Activated T-helper 17 cell treated with anti-CD3 and anti-CD28 coated beads, Interleukin-2, amount 50 U/mL, for 72 hours (primary cell): ENCODE measurements at places on chromosomes 16 and 17. TPM values are rescaled to one million over a fixed set of nuclear protein-coding genes. Genes with fewer than 3 reads are reported as not detected.

The CES3 gene
- total RNA-seq = 4.2 TPM

The CD300LF gene
- total RNA-seq = not detected

The NPIPA7 gene
- 5.3 TPM for total RNA-seq

The GDPD1 gene
- 2.6 TPM for total RNA-seq

The KRT32 gene
- total RNA-seq = not detected

The PPY gene
- 0.90 TPM for total RNA-seq

DNA sequence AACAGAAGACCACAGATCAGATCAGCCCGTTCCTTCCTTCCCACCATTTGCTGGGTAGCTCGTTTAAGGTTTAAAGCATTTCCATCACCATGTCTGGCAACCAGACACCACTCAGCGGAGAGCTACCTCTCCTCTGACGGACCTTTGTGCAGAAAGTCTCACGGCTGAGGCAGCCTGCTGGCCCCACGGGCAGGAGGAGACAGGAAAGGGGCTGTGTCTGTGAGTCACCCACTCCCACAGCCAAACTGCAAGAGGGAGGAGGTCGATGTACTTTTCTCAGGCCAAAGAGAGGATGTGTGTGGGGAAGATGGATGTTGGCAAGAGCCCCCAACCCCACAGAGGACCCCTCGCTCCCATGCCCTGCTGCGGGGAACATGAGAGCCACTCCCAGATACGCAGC lies 92.1 kb downstream of the ZNF423 start:
- no peak for ATAC-seq

- ATAC-seq = no peak
Measured at GRCh38 chr17:17518014-17518413, 21.8 kb upstream of the RASD1 start.

GRCh38 chr17:54028986-54029580 lies 206.4 kb downstream of the KIF2B start:
- no peak for ATAC-seq

DNA sequence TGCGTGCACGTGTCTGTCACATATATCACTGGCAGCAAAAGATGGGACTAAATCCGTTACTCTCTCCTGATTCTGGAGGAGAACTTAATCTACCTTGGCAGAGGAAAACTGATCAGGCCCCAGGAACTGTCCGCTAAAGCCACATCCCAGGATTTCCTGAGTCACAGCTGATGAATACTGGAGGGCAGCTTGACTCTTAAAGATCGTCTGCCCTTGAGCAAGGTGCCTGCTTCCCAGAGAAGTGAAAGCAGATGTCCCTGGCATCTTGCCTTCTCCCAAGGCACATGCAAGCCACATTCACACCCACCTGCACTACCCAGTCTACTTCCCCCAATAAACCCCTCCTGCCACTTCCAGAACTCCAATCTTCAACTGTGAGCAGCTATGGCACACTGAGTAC lies 99.8 kb downstream of the CPPED1 start:
- no peak for ATAC-seq

DNA sequence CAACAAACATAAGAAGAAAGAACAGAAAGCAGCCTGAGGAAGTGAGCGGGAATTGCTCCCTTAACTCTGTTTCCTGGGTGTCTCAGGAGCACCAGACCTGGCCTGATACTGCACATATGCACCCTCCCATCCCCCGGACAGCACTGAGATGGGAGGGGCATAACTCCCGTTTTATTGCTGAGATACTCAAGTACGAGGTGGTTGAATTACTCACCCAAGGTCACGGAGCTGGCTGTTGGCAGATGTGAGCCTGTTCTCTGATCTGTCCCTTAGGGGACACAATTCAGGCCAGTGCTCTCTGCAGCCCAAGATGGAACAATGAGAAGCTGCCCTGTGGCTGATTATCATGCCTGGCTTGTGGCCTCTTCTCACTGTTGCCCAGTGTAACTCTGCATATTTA lies 9.1 kb upstream of the MED9 start:
- ATAC-seq = no peak

DNA sequence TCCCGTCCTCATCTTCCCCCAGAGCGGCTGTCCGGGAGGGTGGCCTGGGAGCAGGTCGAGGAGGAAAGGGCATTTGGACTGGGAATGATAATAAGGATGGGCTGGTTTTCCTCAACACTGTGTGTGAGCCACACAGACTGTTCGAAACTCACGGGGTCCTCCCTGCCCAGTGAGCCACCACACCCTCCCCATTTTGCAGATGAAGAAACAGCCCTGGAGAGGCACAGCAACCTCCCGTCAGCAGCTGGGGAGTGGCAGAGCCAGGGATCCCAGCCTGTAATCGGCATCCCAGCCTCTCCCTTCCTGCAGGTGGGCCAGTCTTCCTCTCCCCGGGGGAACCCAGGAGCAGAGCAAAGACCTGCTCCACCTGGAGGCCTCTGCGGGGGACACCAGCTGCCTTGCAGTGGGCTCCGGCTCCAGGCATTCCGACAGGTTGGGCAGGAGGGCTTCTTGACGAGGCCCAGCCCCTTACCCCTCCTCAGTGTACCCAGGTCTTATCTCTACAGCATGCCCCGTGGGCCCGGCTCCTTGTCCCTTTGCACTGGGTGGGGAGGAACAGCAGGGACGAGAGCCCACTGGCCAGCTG lies 23.8 kb downstream of the ENGASE start:
- ATAC-seq = no peak

DNA sequence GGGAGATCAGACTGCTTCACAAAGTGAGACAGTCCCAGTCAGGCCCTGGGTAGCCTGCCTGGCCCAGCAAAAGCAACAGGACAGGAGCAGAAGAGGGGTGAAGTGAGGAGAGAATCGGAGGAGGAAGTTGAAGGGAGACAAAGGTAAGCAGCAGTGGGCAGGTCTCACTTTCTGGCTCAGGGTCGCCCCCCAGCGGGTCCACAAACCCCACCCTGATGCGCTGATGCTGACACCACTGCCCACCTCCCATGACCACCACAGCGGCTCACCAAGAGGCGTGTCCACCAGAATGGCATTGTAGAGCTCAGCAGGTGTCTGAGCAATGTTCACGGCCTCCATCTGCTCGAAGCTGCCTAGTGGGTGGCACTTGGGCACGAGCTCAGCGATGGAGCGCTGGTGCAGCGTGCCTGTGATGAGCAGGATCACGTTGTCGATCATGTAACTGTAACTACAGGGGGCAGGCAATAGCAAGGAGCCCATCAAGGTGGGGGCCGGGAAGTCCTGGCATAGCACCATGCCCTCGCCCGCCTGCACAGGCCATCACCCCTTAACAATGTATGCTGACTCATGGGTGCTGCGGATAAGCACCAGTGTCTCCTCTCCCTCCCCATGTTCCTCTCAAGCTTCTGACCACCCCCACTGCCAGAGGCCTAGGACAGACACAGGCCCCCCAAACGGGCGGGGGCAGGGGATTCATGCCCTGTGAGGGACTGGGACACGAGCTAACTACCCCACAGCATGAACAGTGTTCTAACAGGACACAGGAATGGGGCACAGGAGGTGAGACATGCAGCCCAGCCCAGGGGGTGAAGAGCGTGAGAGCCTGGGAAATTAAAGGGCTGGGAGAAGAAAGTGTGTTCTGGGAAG lies 13.6 kb downstream of the HSD11B2 start:
- ATAC-seq = no peak

- no peak for ATAC-seq
Measured at GRCh38 chr17:10812674-10813073, 8.8 kb upstream of the TMEM238L start.

- no peak for ATAC-seq
Measured at GRCh38 chr17:27960183-27960849, 67.2 kb upstream of the LYRM9 start.

DNA sequence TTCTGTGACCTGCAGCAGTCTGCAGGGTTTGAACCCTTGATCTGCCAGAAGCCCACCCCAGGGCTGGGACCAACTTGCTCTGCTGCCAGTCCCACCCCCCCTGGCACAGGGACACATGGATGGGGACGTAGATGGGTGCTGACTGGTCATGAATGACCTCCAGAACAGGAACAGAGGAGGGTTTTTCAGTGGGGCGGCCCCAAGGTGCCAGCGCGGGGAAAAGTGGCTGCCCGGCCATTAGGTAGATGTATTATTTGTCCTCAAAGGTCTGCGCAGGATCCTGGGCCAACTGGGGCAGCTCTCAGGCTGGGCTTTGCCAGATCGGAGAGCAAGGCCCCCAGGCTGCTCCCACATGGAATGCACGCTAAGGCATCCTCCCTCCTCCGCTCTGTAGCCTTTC lies 265.2 kb upstream of the TNRC6C start:
- no peak for ATAC-seq

- no peak for ATAC-seq
Measured at GRCh38 chr17:2023692-2024571, 1.2 kb downstream of the RTN4RL1 start.

DNA sequence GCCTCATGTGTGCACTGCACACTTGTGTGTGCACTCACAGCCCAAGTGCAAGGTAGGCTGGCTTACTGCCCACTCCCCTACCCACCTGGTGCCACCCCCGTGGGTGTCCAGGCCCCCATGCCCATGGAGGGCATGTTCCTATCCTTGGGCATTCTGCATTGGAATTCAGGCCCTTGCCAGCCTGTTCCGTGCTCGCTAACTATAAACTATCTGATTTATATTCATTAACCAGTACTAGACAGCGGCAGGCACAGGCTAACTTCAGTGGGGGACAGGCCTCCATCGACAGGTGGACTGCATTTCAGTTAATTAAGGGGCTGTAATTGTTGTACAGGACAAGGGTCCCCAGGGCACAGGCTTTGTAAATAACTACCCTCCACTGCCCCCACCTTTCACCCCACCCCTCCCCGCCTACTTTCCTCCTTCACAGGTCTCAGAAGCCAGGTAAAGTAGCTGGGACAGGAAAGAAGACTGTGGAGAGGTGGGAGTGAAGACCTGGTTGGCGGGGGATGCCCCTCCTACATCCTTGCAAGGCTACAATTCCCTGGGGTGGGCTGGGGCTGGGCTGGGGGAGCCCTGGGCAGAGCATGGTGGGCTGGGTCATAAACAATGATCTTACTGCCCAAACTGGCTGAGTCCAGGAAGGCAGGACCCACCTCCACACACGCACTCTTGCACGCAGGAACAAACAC lies 119.0 kb upstream of the LHX1 start:
- ATAC-seq = no peak

- ATAC-seq = no peak
Measured at GRCh38 chr16:85983606-85984230, 84.8 kb downstream of the IRF8 start.

- no peak for ATAC-seq
Measured at GRCh38 chr17:2396192-2396567, 4.7 kb downstream of the MNT start.

DNA sequence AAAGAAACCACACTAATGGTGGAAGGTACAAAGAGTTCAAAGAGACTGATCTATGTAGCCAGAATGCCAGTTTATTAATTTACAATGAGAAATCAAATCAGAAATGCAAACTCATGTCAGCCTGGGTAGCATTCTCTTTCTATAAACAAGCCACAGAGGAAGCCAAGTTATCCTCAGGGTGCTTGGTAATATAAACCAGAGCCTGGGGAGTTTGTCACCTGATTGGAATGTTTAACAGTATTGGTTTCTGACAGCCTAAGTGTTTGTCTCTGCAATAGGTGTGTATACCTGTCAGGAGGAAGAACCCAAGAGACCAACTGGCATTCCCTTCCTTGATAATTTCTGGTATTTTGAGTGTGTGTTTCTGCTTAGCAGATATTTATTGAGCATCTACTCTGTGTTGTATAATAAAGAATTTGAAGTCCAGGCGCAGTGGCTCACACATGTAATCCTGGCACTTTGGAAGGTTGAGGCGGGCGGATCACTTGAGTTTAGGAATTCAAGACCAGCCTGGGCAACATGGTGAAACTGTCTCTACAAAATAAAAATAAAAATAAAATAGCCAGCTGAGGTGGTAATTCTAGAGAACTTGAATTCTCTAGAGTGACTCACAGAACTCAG lies 3.1 kb upstream of the C17orf58 start:
- no peak for ATAC-seq

GRCh38 chr17:33192951-33193911 lies 99.9 kb downstream of the ASIC2 start:
- no peak for ATAC-seq

DNA sequence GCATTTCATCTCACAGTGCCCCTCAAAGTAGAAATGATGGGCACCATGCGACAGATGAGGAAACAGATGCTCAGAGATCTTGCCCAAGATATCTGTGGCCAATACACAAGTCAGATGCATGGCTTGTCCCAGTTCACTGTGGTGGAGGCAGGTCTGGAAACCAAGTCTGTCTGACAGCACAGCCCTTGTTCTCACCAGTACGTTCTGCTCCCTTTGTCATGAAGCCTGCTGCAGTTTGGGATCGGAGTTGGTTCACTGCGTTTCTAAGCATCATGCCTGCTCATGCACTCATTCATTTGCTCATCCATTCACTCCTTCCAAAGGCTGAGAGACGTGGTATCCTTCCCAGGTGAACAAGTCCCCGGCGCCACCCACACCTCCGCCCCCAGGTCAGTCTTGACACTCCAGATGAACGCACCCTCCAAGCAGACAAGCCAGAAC lies 27.2 kb upstream of the MEAK7 start:
- ATAC-seq = no peak

GRCh38 chr17:31130286-31131224 lies 35.8 kb downstream of the NF1 start:
- ATAC-seq = no peak

- peak; percentile 35 for ATAC-seq
Measured at GRCh38 chr17:46978489-46979146, 435 bp downstream of the RPRML start.

DNA sequence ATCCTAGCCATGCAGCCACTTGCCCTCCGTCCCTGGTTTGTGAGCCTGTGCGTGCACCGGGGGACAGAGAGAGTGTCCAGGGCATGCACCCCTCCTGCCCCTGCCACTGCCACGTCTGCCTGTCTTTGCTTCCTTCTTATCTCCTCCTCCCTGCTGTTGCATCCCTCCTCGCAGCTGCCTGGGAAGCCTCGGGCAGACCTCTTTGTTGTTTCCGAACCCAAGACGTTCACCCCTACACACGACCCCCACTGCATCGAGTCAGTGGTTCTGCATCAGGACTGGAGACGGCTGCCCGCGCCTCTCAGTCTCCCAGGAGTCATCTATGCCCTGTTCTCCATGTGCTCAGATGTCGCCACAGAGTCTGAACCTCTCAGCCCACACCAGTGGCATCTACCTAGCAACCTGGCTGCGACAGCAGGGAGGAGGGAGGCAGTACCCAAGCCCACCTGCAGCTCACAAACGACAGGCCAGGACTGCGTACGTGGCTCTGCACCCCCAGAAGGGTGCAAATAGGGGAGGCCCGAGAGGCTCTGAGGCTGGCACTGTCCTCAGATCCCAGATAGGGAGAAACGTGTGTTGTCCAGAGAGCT lies 5.2 kb downstream of the TIMP2 start:
- no peak for ATAC-seq
